HepG2 (cell line): ENCODE measurements at places on chromosomes 5 and 9.

DNA sequence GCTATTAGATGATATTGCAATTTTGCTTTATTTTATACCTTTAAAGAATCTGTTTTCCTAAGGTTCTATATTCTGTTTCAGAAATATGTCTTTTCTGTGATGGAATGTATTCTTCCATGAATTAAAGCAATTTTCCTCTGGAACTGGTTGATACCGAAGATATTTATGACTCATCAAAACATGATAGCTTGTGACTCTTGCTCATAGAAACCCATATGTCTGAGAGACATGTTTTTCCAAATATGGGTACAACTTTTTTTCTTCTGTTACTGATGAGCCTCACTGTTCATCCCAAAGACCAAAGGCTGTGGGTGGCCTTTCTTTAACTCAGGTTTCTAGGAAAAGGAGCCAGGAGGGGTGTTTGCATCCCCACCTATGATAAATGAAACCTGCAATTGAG, 126.1 kb upstream of the PAPPA start:
- no peak for DNase-seq

- DNase-seq: peak; percentile 88
Observed at GRCh38 chr9:94950579-94951323, 224.3 kb downstream of the AOPEP start.

DNA sequence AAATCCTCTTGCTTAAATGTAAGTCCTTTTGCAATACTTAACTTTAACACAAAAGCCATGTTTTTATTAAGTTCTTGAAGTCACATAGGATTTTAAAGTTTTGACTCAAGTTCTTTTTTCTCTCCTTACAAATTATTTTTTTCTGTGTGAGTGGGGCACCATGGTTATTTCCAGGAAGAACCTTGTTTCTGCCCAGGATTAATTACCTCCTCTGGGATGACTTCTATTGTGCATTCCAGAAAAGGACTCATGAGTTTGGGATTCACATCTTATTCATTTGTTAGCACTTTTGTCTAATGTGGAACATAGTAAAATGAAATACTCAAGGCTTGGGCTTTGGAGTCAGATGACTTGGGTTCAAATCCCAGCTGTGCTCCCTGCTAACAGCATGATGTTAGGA, 421.4 kb upstream of the WWC1 start:
- no peak for DNase-seq

- no peak for DNase-seq
Observed at GRCh38 chr5:95519151-95519550, 35.6 kb downstream of the SKIC3 start.

DNA sequence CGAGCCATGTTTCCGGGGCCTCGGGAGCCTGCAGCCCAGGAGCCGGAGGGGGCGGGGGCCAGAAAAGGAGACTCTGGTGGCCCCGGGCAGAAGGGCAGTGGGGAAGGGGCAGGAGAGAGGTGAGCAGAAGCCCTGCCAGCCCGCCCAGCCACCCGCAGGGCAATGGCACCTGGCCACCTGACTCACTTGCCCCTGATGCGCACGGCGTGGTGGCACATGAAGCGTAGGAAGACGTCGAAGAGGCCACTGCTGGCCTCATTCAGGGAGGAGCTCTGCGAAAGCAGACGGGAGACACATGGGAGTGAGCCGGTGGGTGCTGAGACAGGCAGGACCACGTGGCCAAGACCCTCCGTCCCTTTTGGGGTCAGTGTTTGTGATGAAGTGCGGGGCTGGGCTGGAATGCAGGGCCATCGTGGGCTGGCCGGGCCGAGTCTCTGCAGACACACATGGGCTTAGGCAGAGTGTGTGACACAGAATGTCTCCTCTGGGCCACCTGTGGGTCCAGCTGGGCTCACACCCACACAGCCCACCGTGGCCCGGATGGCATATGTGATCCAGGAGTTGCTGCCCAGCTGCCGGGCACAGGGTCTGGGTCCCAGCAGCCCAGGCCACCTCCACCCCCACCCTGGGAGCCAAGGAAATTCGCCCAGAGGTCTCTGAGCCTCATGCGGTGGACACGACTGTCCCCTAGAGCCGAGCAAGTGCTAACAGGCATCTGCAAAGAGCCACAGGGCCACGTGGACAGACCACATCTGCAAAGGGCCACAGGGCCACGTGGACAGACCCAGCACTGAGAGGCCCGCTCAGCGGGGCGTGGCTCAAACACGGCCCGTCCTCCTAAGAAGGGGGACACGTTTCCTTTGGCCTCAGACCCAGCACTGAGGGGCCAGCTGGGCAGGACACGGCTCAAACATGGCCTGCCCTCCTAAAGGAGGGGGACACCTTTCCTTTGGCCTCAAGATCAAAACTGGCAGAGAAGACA, 23.6 kb downstream of the TERT start:
- DNase-seq: no peak

- DNase-seq: no peak
Observed at GRCh38 chr5:98414938-98415337, 358.5 kb upstream of the RGMB start.

DNA sequence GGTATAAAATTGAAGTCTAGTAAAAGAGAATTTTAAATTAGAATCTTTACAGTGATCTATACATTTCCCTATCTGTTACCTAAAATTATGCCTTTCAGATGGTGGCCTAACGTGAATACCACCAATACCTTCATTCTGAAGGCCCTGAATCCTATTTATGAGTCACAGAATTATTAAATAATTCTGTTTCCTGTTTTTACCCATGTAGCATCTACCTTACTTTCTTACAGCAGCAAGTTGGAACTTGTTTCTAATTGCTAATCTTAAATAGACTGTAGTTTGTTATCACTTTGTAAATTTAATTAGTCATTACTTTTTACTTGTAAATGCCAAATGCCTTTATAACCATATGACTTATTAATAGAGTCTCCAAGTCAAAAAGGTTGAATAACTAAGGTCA, 135.0 kb downstream of the PDE4D start:
- no peak for DNase-seq
